Effector memory CD4-positive, alpha-beta T cell (primary cell): ENCODE measurements at places on chromosomes 12 and 14.

GRCh38 chr14:61064210-61064609 lies 83.2 kb downstream of the SLC38A6 start:
- DNase-seq, result no peak

DNA sequence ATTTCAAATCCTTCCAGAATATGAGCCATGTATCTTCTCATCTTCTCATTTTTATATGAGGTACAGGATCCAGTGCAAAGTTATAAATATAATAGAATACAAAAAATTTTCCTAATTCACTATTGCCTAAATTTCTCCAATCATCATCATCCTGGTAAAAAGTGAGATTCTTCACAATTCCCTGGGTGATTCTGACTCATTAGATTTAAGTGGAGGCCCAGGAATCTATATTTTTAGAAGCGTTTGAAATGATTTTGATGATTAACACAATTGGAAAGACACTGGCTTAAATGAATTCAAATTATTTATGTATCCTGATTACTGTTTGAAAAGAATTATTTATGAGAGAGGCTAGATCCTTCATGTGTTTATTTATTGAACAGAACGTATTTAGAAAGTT lies 380.3 kb upstream of the PDE3A start:
- DNase-seq, result no peak

DNA sequence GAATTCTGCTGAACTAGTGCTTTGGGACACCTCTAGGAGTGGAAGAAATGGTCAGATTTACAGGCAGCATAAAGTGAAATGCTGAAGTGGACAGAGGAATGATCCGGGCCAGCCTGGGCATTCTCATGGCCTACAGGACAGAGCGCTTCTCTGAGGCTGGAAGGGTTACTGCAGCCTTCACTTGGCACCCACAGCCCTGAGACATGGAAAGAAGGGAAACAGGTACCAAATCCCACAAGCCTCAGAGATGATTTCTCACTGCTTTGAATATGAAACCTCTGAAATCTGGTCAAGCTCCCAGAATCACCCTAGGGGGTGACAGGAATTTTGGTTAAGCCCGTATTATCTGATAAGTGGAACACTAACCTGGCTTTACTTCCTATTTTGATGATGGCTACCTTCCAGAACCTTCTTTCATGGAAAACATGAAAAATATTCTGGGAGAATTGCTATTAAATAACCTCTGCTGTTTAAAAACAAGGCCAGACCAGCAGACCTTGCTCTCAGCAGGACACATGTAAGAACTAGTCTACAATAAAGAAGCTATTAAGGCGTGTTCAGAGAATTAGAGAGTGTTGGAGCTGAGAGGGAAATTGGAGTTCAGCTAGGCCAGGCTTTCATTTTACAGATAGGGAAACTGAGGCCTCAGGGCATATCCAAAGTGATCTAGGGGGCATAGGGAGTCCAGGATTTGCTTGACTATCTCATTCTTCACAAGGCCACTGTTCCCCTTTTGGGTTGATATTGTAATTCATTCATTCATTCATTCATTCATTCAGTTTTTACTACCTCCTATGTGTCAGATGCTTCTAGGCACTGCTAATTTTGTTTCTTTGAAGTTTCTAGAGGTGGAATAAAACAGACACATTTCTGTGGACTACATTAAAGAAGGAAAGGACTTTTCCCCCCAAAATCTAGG lies 281.5 kb downstream of the ZFP36L1 start:
- no peak for DNase-seq

GRCh38 chr12:57521525-57522010 lies 1.1 kb upstream of the MBD6 start:
- no peak for DNase-seq

DNA sequence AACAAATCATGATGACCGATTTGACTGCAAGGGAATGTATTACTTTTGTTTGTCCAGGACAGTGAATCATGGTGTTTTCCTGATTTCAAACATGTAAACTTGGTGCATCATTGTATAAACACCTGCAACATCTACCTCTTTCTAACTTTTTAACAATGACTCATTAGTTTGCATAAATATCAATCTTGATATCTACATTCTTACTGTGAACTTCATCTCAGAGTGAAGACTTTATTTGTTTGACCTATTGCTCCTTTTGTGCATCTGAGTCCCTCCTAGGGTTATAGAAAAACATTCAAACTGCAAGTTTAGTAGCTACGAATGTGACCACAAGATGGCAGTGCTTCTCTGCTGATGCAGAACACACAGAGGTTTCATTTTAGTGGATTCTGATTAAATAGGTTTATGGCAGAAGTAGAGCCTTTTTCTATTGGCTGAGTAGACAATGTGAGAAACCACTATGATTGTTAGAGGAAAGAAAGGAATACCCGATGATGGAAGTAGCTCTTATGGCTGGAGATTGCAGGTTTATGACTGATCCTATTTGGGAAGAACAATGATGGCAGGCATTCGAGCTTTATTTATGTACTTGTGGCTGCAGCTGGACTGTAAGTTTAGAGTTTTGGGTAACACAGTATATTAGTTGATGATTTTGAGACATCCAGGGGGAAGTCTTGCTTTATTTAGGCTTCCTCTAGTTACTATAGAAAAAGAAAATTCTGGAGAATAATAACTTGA lies 244.2 kb upstream of the OR4E1 start:
- DNase-seq, result peak; percentile 2

GRCh38 chr14:97021001-97021400 lies 223.8 kb downstream of the VRK1 start:
- no peak for DNase-seq
